ENCODE measurements at places on chromosomes 16 and 17. TPM values are rescaled to one million over a fixed set of nuclear protein-coding genes. Genes with fewer than 3 reads are reported as not detected.

GRCh38 chr17:8753976-8754440 is 4.3 kb downstream of the SPDYE4 start:
- no peak for DNase-seq

DNA sequence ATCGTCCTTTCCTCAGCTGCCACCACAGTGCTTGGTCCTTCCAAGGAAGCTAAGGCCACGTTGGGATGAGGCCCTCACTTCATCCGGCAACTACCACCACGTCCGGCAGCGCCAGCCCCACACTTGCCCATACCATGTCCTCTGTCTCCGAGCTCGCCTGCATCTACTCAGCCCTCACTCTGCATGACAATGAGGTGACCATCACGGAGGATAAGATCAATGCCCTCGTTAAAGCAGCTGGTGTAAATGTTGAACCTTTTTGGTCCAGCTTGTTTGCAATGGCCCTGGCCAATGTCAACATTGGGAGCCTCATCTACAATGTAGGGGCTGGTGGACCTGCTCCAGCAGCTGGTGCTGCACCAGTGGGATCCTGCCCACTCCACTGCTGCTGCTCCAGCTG is 44.9 kb downstream of the TTC19 start:
- DNase-seq: no peak

DNA sequence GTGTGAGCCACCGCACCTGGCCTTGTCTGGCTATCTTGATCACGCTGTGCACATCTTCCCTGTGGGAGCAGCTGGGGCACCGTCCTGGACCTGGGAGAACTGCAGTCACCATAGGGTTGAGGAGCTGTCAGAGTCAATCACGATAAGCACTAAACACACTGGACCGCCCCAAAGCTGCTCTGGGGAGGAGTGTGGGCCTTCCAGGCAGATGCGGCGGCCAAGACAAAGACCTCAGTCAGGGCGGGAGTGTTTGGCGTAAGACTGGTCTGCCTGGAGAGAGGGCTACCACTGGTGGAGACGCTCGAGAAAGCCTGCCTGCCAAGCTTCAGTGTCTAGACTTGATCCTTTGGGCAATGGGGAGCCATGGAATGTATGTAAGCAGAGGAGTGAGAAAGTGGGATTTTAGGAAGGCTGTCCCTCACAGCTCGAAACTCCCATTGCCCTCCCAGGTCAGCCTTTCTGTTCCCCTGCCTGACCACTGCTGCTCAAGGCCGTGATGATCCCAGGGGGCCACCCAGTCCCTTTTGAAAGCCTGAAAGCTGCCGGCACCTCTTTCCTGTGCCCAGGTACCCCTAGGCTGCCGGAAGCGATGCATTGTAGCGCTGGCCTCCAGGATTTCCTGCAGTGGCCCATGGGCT is 29.3 kb upstream of the CIBAR2 start:
- no peak for DNase-seq

DNA sequence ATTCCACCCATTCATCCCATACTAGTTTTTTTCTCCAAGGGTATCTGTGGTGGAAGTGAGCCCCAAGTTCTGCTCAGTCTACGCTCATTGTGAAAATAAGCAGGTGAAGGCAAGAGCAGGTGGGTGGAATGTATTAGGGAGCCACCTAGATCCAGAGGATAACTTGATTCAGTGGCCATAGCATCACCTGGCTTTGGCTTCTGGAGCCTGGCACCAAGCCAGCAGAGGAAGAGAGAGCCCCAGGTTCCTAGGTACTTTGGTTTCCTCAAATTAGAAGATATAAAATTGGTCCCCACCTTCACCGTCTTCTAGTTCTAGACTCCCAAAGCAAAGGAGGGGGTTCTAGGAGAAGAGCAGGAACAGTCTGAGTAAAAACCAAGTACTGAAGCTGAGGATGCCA is 4.1 kb downstream of the FXR2 start:
- no peak for DNase-seq

GRCh38 chr17:49703557-49704277 is 4.0 kb downstream of the SLC35B1 start:
- DNase-seq: peak; percentile 32

DNA sequence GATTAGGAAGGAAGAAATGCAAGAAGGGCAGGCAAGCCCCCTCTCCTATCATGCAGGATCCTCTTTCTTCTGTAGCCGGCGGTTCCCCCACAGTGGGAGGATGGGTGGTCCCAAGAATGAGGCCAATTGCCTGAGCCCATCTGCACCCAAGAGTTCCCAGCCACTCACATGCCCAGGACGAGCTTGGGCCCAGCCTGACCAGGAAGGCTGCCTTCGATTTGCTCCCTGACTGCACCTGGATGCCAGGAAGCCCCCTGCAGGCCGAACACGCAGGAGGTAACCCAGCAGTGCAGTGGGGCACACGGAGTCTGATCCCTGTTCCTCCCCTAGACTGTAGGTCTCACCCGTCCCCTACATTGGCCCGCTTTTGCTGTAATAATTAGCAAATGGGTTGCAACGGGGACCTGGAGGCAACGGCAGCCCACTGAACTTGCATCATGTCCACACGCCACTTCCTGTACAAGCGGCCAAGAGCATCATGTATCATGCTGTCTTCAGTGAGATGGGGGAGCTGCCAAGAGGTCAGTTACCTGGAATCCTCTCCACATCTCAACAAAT is 67.5 kb downstream of the AMFR start:
- DNase-seq: no peak

- DNase-seq: no peak
Measured at GRCh38 chr16:88023786-88024185, 72.6 kb downstream of the BANP start.

GRCh38 chr16:58471209-58471975 is 28.6 kb upstream of the NDRG4 start:
- DNase-seq: no peak

GRCh38 chr16:73230651-73231050 is 182.7 kb upstream of the ZFHX3 start:
- DNase-seq: no peak

GRCh38 chr16:83609178-83609577 is 198.6 kb upstream of the HSBP1 start:
- DNase-seq: no peak

DNA sequence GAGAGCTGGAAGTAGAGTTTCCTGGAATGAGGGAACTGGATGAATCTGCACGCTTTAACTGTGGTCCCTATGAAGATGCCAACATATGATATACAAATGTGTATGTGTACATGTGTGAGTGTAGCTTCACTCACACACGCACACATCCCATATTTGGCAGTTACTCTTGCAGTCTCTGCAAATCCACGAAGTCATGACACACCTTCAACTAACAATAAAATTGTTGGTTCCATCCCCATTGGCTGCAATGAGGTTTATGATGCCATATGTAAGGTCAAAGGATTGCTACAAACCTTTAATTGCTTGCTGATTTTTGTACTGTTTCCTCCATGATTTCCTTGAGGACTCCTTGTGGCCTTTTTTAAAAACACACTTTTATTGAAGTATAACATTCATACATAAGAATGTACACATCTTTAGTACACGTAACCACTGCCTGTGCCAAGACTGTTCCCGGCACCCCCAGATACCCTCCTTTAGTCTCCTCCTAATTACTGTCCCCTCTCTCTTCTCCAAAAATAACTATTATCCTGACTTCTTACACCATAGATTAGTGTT is 22.0 kb downstream of the MYO1D start:
- DNase-seq: no peak

DNA sequence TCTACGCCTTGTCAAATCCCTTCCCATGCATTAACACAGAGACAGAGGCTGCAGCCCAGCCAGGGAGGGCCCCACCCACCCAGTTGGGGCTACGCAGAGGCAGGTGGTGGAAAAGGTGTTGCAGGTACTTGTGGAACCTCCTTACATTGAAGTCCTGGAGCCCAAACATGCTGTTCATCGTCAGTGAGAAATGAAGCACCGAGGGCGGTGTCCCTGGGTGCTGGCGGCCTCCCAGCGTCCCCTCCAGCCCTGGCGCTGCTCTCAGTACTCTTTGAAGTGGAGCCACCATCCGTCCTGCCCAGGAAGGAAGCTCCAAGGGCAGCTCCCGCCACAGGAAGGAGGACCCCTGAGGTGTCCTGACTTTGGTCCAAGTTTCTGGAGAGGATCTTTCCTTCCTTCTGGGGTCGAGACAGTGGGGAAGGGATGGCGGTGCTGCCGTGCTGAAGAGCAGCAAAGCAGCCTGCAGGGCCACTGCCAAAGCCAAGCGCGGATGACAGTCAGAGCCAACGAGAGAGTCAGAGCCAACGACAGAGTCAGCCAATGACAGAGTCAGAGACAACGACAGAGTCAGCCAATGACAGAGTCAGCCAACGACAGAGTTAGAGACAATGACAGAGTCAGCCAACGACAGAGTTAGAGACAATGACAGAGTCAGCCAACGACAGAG is 23.4 kb downstream of the LMF1 start:
- DNase-seq: no peak

GRCh38 chr16:8853150-8853549 is 15.7 kb downstream of the CARHSP1 start:
- no peak for DNase-seq

- DNase-seq: no peak
Measured at GRCh38 chr17:1090465-1091189, 89.2 kb downstream of the ABR start.

DNA sequence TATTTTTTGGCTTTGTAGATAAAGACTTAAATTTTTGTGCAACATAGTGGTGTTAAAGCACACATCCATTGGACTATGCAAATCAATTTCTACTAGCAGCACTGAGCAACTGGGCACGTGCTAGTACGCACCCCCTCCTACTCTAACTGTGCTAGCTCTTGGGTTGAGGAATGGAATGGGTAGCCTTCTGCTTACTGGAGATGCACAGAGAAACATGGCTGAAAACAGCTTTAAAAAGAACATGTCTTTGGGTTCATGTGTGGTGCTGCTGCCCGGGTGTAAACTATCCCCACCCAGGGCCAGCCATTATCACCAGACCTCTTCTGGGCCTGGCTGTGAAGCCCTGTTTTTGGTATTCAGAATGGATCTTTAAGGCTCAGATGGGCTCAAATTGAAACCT is 7.3 kb downstream of the ESRP2 start:
- no peak for DNase-seq

DNA sequence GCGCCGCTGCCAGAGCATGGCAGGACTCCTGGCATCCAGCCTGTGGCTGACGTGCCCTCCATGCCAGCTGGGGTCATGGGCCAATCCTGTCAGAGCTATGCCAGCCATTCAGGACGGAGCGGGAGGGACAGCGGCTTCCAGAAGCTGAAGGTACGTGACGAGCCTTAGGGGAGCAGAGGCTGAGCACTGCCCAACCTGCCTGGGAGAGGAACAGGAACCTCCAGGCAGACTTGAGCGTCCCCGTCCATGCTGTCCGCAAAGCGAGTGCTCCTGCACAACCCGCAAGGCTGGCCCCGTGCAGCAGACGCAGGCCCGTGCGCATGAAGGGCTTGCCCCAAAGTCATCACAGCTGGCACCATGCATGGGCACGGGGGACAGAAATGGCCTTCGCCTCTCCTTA is 21.5 kb downstream of the NDUFAF8 start:
- DNase-seq: no peak

- no peak for DNase-seq
Measured at GRCh38 chr17:13871261-13871660, 198.0 kb upstream of the COX10 start.

- no peak for DNase-seq
Measured at GRCh38 chr16:8722025-8722348, 47.6 kb downstream of the ABAT start.

GRCh38 chr16:56357241-56357764 is 68.0 kb downstream of the AMFR start:
- peak; percentile 52 for DNase-seq

- no peak for DNase-seq
Measured at GRCh38 chr16:79041206-79041605, 559.3 kb downstream of the MAF start.

- no peak for DNase-seq
Measured at GRCh38 chr17:28906706-28907438, 4.0 kb upstream of the DHRS13 start.

GRCh38 chr16:11725457-11725856 is 17.2 kb downstream of the TXNDC11 start:
- DNase-seq: no peak

DNA sequence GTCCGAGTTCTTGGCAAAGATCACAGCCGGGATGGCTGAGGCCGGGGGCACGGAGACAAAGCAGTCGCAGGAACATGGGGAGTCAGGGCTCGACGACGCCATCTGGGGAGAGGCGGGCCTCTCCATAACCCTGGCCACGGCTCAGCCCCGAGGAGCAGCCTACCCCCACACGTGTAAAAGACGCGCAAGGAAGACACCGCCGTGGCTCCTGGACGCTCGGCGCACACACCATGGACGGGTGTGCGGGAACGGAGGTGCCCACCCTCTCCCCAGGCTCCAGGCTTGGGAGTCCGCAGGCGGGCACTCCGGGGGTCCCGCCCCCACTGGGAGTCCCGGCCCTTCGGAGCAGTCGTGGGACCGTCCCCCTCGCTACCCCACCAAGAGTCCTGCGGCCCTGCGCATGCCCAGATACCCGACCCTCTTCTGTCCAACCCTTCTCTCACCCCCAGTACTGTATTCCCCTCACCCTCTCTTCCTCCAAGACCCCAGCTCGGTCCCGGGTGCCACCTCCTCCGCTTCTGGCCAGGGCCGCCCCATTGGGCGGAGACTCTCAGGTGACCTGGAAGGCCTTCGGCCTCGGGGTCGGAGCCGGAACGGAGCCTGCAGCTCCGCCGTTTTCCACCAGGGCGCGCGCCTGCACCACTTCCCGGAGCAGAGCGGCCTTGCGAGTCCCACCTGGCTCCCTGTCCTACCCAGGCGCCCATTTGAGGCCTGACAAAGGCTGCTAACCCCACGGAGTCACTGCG is at the start of gene SCRN2:
SCRN2 (minus strand) TSS at position 532 of the 746 bp plus-strand sequence; CDS start at position 102, 430 bp downstream.
- peak; percentile 92 for DNase-seq

GRCh38 chr17:50420419-50421112 is 5.5 kb upstream of the ACSF2 start:
- DNase-seq: peak; percentile 25

DNA sequence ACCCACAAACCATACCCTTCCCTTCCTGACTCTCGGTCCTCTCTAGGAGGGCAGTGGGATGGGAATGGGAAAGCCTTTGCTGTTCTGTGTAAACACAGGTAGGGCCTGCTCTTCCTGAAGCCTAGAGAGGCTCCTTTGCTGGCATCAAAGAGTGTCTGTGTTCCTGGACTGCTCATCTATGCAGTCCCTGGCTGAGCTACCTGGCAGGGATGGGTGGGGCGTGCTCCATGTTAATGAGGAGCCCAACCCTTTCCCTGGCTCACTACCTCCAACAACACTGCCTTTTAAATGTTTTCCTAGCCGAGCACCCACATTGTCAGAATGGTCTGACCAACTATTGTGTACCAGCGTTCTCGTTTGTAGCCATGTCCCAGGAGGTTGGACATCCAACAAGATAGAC is 26.6 kb upstream of the NAGLU start:
- no peak for DNase-seq

DNASE1L2 gene
- total RNA-seq: 1.3 TPM

IL17C gene
- total RNA-seq: not detected

INCA1 gene
- 0.62 TPM for total RNA-seq

SLFN14 gene
- 0.31 TPM for total RNA-seq

NXPH3 gene
- total RNA-seq: 1.8 TPM

CRYBA1 gene
- total RNA-seq: not detected

GDPD3 gene
- total RNA-seq: 3.3 TPM

TERB1 gene
- total RNA-seq: 0.41 TPM

EFCAB13 gene
- 9.1 TPM for total RNA-seq

TSEN54 gene
- total RNA-seq: 22.9 TPM

CTRB1 gene
- total RNA-seq: 1.0 TPM

PRDM7 gene
- total RNA-seq: not detected

SKAP1 gene
- 0.41 TPM for total RNA-seq

Data from tongue (tissue), 3 donors.